ENCODE measurements at places on chromosomes 12 and 14.

DNA sequence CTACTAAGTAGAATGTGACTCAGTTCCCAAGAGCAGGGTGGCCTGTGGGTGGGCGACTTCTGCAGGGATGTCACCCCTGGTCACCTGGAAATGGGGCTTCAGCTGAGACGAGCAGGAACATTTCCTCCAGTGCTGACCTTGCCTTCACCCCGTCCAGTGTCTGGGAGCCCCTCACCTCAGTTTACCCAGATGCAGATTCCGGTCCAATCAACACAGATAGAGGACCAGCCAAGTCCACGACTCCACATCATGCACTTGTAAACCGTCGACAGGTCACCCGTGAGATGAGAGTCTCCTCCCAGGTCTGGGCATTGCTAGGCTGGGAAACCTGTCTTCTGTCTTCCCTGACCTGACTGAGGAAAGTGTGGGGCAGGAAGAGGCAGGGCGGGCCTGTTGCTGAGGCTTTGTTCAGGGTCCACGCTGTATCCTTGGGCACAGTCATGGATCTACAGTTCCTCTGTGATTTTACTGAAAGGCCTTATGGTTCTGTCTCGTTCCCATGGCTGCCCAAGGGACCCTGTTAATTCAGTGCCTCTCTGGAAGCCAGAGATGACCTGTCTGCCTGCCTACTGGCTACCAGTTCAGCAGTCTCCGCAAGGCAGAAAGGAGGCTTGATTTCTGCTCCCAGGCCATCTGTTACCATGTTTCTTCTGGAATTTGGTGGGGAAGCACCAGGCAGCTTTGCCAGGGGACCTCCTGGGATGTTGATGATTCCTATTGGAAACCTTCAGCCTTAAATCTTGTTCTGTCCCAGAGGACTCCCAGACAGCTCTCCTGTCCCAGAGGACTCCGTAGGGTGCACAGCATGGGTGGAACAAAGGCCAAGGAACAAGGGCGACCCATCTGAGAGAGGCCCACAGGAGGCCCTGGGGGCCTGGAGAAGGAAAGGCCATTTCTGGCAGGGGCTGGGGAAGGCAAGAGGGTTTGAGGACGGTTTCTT is 288.5 kb upstream of the RTL1 start:
- DNase-seq, result no peak

DNA sequence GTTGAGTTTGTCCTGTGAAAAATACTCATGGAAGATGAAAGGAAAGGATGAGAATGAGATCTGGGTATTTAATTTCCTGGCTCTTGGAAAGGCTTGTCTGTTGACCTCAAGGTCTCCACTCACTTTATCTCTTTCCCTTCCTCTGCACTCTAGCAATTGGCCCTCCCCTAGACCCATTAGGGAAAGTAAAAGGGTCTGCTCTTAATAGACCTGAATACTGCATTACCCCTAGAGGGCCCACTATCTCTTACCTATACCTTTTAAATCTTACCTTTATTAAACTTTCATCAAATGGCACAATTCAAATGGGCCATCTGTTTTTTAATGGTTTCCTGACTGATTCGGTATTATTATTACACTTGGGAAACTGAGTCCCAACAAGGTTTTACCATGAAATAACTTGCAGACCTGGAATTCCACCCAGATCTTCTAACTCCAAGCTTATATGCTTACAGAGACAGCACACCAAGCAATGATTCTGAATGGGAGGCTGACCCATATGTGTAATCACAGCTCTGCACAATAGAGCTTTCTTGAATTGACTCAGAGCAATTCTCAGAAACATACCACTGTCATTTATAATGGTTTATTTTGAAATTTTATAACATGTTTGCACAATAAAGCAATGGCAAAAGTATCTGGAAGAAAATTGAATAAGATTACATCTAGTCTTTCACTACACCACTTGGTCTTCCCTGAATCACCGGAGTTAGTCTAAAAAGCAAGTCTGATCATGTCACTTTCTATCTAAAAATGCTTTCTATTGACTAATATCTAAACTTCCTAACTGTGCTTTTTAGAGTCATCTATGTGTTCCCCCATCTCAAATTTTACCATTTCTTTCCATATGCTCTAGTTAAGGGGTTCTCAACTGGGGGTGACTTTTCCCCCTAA is 618.5 kb downstream of the NRXN3 start:
- no peak for DNase-seq

DNA sequence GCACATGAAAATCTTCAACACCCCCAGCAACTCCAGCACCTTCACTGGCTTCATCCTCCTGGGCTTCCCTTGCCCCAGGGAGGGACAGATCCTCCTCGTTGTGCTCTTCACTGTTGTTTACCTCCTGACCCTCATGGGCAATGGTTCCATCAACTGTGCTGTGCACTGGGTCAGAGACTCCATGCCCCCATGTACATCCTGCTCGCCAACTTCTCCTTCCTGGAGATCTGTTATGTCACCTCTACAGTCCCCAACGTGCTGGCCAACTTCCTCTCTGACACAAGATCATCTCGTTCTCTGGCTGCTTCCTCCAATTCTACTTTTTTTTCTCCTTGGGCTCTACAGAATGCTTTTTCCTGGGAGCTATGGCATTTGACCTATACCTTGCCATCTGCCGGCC is 11.5 kb upstream of the OR11G2 start:
- DNase-seq, result no peak

- no peak for DNase-seq
These were observed 49.4 kb downstream of the PITPNM2 start for GRCh38 chr12:123101526-123101925.

DNA sequence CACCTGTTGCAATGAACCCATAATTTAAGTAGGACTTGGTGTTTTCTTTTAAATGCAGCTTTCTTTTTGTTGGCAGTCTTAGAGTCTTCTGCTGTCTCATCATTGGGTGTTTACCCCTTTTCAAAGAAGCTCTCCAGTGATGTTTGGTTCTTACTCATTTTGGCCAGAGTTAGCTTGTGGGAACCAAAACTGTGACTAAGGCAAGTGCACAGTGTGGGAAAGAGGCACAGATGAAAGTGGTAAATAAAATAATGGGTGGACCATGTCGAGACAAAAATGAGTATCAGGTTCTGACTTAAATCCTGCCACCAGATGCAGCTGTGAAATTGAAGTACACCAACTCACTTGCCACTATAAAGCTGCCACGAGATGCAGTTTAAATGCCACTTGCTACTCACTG is 615.4 kb upstream of the MIS18BP1 start:
- DNase-seq, result no peak

DNA sequence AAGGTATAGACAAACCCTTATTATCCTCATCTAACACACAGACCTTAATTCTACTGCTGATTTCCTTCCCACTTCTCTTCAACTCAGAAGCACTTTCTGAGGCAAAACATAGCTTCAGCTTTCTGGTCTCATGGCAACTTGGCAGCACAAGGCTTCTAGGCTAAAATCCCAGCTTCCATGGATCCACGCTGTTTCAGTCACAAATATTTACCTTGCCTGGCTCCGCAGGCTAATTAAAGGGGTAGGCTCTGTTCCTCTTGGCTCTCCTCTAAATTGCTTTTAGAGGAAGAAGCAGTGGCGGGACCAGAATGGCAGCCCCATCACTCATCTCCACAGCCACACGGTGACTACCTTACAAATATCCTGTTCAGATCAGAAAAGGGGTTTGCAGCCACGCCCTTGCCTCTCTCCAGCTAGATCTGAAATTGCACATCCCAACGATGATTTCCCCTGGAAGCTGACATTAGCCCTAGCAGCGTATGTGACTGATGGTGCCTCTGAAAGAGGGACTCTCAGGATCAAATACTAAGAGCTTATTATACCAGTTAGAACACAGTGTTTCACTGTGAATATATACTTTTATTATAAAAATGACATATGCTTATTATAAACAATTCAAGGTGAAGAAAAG is 221.5 kb upstream of the NUDT4 start:
- no peak for DNase-seq

DNA sequence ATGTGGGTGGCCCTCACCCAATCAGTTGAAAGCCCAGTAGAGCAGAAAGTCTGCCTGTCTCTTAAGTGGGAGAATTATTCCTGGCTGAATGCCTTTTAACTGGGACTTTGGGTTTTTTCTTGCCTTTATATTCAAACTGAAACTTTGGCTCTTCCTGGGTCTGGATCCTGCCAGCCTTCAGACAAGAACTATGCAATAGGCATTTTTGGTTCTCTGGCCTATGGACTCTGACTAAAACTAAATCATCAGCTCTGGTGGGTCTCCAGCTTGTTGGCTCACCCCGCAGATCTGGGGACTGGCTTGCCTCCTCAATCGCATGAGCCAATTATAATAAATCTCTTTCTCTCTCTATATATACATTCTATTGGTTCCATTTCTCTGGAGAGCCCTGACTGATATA is 173.0 kb upstream of the IGF1 start:
- DNase-seq, result no peak

DNA sequence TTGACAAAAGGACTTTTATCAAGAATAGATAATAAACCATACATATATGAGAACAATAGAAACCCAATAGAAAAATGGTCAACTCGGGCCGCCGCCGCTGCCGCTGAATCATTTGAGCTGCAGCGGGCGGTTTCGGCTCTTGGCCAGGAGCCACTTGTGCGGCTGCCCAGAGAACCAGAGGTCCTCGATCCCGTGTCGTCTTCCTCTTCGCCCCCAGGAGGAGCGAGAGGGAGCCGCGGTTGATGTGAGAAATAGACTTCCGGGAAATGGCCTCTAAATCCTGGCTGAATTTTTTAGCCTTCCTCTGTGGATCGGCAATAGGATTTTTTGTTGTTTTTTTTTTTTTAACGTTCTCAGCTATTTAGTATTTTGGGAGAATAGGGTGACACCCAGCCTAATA is 44.8 kb downstream of the CPSF6 start:
- peak; percentile 84 for DNase-seq

GRCh38 chr14:99511421-99512109 is 30.4 kb downstream of the CCNK start:
- peak; percentile 34 for DNase-seq

- DNase-seq, result peak; percentile 75
These were observed 202.7 kb upstream of the FRMD6 start for GRCh38 chr14:51448831-51449670.

DNA sequence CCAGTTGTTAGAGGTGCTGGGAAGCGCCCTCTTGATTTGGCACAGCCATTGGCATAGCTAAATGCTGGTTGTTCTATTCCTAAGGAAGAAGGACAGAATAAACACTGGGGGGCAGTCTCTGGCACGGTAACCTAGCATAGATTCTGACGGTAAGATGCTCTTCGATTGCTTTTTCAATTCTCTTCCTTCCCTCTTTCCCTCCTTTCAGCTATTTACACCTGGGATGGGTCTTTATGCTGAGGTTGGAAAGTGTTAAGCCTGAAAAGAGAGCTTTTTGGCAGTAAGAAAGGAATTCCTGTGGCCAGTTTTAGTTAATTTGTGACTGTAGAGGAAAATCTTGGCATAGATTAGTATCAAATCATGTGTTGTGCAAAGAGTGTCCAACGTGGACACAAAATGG is 162.8 kb downstream of the SNAPC1 start:
- peak; percentile 40 for DNase-seq

DNA sequence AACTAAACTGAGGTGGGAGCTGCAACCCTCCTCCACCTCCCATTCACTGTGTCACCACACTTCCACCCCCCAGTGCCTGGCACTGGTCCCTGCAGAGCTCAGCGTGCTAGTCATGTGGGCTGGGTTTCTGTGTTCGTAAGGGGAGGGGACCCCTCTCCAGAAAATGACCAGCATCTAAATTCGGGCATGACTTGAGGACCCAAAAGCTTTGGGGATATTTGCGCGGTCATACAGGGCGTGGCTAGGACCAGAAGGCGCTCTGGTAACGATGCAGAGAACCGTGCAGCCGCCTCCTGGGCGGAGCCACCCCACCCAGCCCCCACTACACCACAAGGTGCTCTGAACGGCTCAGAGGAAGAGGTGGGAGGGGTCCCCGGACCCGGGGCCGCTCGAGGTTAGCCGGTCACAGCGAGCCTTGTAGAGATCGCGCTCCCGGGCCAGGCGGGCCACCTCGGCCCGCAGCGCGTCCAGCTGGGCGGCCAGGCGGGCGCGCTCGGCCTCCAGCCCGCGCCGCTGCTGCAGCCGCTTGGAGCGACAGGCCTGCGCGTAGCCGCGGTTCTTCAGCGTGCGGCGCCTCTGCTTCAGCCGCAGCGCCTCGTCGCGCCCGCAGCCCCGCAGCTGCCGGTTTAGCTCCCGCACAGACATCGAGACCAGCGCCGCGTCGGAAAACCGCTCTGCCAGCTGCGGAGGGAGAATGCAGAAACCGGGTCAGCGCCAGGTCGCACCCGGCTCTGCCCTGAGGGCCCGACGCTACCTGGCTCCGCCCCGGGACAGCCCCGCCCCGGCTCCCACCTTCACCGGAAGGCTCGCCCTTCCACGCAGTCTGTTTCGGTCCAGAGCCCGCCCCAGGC is 9.8 kb downstream of the CPNE6 start:
- DNase-seq, result peak; percentile 17

DNA sequence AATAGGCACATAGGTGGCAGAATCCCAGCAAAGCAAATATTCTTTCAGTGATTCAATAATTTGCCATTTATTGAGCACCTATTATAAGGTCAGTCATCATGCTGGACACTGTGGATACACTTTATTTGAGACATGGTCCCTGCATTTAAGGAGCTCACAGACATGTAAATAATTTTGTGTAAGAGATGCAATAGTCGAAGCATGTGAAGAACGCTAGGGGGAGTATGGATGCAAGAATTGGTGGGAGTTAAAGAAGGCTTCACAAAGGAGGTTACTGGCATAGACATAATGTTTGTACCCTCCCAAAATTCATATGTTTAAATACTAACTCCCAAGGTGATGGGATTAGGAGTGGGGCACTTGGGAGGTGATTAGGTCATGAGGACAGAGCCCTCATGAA is 260.6 kb upstream of the GARIN6 start:
- peak; percentile 33 for DNase-seq

GRCh38 chr12:27922531-27923139 is 49.9 kb downstream of the PTHLH start:
- peak; percentile 85 for DNase-seq

DNA sequence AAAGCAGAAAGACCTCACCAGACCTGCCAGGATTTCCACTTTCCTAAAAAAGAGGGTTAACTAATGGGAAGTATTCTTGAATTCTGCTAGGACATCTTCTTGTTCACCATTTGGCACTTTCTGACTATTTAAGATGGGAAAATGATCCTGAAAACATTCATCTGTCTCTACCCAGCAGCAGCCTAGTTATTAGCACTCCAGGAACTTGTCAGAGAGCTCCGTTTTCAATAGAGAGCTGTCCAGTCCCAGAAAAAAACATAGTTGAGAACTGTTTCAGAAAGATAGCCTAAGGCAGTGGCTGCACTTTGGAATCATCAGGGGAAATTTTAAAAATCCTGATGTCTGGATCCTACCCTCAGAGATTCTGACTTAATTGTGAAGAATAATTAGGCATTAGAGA is 22.1 kb upstream of the CEP83 start:
- no peak for DNase-seq

DNA sequence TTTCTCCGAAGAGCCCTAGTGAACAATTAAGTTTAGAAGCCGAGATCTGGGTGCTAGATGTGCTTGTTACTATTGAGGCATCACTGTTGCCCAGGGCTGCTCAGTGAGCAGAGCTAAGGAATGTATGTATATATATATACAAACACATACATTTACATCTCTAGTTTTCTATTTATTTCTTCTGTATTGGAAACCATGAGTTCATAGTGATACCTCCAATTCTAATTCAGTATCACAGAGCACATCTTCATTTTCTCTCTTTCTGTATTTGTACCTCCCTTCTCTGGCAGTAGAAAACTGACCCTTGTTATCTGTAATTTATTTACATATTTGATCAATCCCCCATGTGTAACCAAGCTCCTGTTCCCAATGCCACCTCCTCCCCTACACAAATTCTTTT is 40.7 kb upstream of the FUT8 start:
- DNase-seq, result no peak

- DNase-seq, result no peak
These were observed 50.8 kb downstream of the NTN4 start for GRCh38 chr12:95739561-95740313.

Measured in cardiac fibroblast (primary cell).